ENCODE measurements at places on chromosomes 16 and 17.

GRCh38 chr17:2030779-2031163 is 818 bp downstream of the DPH1 start:
- no peak for DNase-seq

GRCh38 chr17:42883802-42884558 is 16.6 kb upstream of the G6PC1 start:
- no peak for DNase-seq

DNA sequence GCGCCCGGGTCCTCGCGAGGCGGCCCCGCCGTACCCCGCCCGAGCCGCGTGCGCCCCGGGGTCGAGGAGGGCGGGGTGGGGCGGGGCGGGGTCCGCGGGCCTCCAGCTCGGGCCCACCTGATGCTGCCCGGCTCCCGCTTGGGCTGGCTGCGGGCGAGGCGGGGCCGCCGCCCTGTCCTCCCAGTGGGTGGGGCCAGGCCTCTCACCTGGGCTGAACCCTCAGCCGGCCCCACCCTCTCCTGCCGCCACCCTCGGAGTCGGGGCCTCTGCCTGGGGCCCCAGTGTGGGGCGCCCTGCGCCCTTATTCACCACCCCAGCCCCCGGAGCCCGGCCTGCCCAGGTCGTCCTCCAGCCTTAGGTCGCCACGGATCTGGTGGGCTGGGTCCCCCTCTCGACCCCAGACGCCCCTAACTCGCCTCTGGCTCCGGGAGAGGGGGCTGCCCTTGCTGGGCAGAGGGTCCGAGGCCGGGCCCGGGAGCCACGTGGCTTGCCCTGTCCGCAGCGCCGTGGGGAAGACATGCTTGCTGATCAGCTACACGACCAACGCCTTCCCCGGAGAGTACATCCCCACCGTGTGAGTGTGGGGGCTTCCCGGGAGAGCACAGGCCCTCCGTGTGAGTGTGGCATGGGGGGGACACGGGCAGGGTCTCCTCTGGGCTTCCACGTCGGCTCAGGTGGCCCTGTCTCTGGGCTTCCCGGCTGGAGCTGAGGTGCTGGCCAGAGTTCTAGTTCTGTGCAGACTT is 578 bp downstream of the RAC3 start:
- peak; percentile 53 for DNase-seq

- DNase-seq: no peak
These were observed 2.5 kb downstream of the KRTAP2-2 start for GRCh38 chr17:41052566-41052965.

GRCh38 chr16:11257131-11257938 is 1.3 kb upstream of the SOCS1 start:
- peak; percentile 90 for DNase-seq

DNA sequence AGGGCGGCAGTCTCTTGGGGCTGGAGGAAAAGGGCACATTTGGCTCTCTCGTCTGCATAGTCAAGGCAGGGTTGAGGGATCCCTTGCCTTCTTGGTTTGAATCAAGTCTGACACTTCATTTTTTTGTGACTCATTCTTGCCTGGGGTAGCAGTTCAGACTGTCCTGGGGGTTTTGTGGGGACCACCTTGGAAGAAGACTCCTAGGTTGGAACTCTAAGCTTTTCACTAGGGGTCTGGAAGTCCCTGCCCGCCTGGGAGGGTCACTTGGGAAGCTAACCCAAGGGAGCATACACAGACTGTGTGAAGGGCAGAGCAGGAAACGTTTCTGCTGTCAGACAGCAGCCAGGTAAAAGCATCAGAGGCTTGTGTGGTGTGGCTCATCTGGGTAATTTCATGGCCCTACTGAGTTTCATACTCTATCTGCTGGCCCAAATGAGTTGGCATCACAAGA is 11.3 kb downstream of the YPEL2 start:
- DNase-seq: no peak

- no peak for DNase-seq
These were observed 5.2 kb downstream of the SDR42E1 start for GRCh38 chr16:82006036-82006435.

Measured in mesendoderm (in vitro differentiated cells).